Cardiac septum (tissue), 1 donor: ENCODE measurements at places on chromosomes 6 and 20.

DNA sequence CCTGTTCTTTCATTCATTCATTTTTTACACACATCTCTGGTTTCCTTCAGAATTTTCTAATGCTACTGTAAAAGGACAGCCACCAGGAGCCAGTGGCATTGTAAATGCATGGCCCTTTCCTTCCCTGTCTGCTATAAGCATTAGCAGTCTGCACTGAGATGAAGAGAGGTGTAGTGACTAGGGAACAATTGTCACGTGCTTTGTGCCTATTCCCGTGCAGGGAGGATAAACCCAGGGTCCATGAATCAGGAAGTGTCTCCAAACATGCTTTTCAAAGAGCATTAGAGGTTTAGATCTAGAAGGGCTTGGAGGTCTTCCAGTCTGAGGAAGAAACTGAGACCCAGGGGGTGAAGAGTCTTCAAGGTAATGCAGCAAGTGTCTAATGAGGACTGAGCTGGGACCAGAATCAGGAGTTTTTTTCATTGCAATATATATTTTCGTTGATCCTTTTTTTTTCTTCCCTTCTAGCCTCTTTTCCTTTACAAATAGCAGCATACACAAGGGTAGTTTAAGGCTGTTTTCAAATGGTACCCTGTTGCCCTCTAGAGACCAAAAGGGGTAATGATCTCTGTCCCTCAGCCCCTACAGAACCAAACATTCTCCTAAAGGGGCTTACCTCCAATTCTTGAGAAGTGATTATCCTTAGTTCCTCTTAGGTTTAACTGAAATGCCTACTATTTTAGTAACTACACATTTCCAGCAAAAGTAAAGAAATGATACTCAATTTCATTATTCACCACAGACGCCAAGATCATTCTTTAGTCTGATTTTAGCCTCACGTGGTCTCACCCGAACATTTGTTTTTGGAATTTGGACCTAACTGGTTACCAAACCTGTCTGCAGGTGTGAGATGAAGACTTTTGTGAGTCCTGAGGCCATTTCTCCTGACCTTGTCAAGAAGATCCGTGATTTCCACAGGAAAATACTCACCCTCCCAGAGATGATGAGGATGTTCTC lies 6.6 kb downstream of the TRIM15 start:
- no peak for DNase-seq

GRCh38 chr6:47749757-47750156 lies 32.1 kb upstream of the OPN5 start:
- DNase-seq = no peak

DNA sequence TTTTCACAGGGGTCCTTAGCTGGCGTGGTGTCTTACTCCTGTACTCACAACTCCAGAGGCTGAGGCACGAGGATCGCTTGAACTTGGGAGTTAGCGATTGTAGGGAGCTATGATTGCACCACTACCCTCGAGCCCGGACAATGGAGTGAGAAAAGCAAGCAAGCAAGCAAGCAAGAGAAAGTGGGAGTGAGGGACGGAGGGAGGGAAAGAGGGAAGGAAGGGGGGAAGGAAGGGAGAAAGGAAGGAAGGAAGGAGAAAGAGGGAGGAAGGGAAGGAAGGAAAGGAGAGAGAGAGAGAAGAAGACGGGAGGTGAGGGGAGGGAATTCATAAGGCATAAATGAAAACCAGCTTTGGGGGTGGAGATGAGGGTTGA lies 120.5 kb downstream of the TRIM27 start:
- DNase-seq = no peak

DNA sequence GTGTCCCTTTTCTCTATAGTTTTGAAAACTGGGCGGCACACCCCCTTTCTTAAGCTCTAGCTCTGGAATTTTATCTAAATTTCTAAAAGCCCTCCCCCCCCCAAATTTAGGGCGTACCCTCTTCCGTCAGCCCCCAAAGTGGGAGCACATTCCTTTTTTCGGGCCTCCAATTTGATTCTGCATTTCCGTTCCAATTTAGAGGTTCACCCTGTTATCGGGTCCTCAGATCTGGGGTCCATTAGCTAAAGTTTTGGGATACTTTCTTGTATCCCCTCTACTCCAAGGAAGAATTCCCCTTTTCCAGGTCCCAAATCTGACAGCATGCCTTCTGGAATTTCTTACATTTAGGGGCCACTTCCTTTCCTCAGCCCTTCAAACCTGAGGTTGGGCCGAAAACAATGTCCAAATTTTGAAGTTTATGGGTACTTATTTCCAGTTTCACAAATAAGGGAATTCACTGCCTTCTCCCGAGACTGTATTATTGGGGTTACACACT lies 796 bp downstream of the PHF20 start:
- DNase-seq = no peak

DNA sequence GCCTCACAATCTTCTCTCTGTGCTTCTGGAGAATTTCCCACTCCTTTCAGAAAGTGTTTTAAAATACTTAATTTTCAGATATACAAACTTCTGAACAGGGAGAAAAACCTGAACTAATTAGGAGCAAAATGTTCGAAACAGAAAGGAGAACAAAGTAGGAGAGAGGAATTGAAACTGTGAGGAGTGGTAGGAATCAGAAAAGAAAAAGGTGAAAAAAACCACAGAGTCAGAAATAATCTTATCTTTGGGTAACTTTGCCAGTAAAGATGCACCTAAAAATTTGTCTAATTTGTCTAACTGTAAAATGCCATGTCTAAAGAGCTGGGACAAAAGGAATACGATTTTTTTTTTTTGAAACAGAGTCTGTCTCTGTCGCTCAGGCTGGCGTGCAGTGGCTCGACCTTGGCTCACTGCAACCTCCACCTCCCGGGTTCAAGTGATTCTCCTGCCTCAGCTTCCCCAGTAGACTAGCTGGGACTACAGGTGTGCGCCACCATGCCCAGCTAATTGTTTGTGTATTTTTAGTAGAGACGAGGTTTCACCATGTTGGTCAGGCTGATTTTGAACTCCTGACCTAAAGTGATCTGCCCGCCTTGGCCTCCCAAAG lies 4.7 kb upstream of the RIPOR2 start:
- DNase-seq = no peak

GRCh38 chr6:98836025-98836961 lies 1.9 kb downstream of the POU3F2 start:
- no peak for DNase-seq

- no peak for DNase-seq
Observed at GRCh38 chr6:98678481-98678880, 155.9 kb upstream of the POU3F2 start.

- DNase-seq = no peak
Observed at GRCh38 chr6:108822401-108822800, 25.8 kb upstream of the ARMC2 start.

DNA sequence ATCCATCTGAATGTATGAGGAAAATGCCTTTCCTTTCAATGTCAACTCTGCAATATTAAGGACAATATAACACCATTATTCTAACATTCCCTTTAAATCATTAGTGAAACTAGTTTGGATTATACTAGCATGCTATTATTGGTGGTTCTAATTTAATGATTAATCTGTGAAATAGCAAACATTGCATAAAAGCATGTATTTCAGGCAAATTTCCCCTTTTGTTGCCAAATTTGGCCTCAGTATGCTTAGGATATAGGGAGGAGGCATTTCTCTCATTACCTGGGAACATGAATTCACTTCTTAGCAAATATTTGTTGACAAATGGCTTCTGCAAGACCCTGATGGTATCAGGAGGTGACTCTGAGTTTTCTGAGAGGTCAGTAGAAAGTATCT lies 1.6 kb downstream of the TPMT start:
- DNase-seq = no peak

DNA sequence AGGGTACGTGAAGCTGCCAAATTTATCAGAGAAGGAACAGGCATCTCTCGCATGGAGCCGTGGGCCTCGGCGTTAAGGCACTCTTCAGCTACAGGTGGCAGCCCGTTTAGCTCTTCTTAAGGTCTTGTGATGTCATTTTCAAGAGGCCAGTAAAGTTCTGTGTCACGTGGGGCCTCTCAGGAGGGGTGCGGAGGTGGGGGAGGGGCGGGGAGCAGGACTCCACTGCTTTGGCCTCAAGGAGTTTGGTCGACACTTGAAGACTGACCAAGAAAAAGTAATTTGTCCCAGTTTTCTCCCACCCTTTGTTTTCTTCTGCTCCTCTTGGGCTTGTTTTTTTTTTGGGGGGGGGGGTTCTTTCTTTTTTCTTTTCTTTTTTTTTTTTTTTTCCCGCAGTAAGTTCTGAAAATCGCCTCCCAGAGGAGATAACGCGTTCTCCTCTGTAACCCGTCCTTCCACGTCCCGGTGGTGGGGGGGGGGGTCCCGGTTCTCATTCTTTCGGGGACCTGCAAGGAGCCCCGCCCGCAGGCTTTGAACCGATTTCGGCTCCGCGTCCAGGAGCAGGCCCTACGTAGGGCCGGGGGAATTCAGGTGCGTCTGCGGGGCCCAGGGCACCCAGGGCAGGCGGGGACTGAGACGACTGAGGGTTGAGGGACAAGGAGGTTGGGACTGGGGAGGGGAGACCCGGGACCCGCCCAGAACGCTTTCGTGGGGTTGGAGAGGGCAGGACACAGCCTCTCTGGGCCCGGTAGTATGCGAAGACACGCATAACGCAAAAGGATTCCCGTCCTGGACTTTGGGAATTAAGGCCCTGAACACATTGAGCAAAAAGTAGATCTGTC lies 26.0 kb downstream of the GPX6 start:
- DNase-seq = no peak

DNA sequence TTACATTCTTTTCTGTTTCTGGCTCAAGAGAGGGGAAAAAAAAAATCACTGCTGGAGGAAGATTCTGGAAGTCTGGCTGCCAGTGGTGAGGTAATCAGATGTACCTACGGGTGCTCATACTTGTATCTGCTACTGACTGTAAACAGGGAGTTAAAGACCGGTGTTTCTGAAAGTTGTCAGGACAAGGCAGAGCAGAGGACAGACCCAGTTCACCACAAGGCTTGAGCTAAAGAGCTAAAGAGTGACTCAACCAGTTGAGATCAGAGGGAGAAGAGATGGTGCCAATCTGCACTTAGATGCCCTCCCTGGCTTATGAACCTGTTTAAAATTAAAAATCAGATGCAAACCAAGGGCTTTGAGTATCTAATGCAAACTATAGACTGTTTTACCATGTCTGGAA lies 55.4 kb downstream of the CEP162 start:
- DNase-seq = no peak

DNA sequence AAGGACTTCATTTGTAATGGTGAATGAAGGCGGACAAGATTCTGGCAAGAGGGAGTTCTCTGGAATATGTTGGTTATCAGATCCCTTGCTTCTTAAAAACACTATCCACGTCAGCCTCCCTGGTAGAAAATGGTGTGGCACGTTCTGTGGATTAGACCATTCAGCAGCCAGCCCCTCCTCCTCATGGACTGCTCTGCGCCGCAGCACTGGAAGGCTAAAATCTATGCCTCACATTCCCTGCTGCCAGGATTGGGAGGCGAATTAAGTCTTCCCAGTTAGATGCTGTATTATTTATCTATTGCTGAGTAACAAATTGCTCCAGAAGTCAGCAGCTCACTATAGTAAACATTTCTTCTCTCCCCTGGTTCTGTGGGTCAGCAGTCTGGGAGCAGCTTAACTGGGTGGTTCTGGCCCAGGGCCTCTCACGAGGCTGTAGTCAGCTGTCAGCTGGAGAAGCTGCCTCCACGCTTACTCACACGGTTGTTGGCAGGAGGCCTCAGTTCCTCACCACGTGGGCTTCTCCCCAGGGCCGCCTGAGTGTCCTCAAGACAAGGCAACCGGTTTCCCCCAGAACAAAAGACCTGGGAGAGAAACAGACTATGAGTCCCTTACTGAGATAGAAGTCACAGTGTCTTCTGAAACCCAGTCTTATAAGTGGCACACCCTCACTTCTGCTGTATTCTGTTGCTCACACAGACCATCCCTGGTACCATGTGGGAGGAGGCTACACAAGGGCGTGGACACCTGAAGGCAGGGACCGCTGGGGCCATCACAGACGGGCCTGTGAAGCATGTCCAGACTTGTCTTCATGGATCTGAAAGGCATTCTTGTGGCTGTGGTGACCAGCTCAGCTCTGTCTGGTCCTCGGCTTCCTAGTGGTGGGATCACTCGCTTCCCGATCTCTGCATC lies 101.0 kb downstream of the NRN1 start:
- DNase-seq = peak; percentile 79

DNA sequence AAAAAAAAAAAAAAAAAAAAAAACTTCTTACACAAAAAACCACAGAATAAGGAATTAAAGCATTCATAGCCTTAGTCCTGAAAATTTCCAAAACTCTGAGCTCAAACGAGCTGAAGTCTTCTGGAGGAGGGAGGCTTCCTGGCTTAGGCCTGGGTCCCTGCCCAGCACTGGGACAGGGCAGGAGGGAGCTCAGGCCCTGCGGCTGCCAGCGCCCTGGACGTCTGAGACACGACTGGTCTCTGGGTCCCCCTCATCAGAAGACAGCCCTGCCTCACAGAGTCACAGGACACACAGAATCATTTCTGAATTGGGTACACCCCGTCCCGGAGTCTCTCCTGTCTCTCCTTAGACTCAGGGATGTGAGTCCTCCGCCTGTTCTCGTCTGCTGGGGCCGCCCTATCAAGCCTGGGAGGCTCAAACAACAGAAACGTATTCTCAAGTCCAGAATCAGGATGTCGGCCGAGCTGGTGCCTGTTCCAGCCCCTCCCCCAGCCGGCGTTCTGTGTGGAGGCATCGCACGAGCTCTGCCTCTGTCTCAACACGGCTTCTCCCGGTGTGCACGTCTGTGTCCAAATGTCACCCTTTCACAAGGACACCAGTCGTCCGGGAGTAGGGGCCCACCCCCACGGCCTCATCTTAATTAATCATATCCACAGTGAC lies 39.4 kb downstream of the ZBTB46 start:
- DNase-seq = peak; percentile 84

GRCh38 chr6:14802514-14803160 lies 443.2 kb upstream of the JARID2 start:
- no peak for DNase-seq

- DNase-seq = no peak
Observed at GRCh38 chr20:36532388-36532787, 8.9 kb upstream of the MYL9 start.

- no peak for DNase-seq
Observed at GRCh38 chr6:54011277-54011648, 100.0 kb upstream of the MLIP start.

- DNase-seq = no peak
Observed at GRCh38 chr6:133170602-133171001, 70.6 kb upstream of the EYA4 start.

DNA sequence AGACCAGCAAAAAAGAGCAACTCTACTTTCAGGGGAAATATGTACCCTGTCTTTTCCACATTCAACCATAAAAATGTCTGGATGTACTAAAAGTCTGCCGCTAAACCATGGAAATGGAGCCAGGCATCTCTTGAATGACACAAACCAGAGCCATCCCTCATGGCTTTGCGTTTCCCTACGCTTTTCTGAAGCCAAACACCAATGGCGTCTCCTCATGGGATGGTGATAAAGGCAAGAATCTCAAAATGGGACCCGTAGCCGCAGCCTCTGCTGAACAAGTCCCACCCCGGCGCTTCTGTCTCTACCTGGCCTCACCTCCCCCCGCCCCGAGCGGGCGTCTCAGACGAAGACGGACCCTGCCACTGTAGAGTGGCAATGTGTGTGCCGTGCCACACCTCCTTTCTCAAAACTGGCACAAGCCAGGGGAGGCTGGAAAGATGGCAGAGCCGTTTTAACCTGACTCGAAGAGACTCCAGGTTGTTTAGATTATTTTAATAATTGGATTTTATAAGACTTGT lies 80.3 kb upstream of the AFDN start:
- DNase-seq = no peak

- no peak for DNase-seq
Observed at GRCh38 chr6:47307362-47308197, 2.1 kb downstream of the TNFRSF21 start.
